ENCODE measurements at places on chromosomes 11 and 22.

GRCh38 chr11:18802381-18803257, 11.0 kb upstream of the PTPN5 start:
- H3K4me1 ChIP-seq = 0 out of 2 replicates have a peak, but pooled peaks cover 2% of the 10 kb centered on the region
- no peak overlapping the region for H3K4me3 ChIP-seq
- H3K27ac ChIP-seq = no peak overlapping the region
- peak; percentile 62 for DNase-seq
- peaks cover 4% of the 10 kb centered on the region for H3K27me3 ChIP-seq

DNA sequence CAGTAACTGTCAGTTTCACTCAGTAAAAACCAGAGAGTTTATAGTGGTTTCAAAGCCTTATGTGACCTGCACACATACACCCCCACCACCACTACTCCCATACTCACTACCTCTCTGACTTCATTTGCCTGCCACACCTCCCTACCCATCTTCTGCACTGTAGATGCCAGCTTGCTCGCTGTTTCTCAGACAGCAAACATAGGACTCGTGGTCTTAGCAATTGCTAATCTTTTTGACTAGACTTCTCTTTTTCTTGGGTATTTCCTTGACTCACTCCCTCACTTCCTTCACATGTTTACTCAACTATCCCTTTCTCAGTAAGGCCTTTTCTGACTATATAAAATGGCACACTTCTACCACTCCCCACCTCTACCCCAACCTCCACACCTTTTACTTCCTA, 27.8 kb downstream of the CEP295 start:
- H3K27ac ChIP-seq = no peak overlapping the region
- H3K4me1 ChIP-seq = no peaks in the 10 kb centered on the region
- no peaks in the 10 kb centered on the region for H3K27me3 ChIP-seq
- no peak for DNase-seq
- no peak overlapping the region for H3K4me3 ChIP-seq

GRCh38 chr11:85114786-85115185, 512.4 kb downstream of the DLG2 start:
- no peak overlapping the region for H3K27ac ChIP-seq
- no peak overlapping the region for H3K4me3 ChIP-seq

DNA sequence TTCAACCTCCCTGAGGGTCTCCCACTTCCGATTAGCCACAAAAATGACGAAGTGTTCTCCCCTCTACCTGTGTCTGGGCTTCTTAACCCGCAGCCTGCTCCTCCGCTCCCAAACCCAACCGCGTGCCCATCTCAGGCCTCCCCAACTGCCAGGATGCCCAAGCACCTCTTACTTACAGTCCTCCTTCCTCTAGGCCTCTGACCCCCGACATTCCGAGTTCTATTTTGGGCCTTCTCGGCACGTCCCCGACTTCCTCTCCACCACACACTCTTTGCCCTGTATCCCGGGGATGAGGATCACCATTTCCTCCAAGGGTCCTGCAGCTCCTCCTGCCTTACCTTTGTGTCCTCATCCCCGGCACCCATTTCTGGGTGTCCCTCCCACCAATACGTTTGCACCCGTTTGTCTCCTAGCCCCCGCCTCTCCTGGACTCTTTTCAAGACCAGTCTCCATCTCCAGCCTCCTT, 388 bp upstream of the MUS81 start:
- no peaks in the 10 kb centered on the region for H3K27me3 ChIP-seq
- peaks cover 29% of the 10 kb centered on the region for H3K4me1 ChIP-seq
- H3K27ac ChIP-seq = peak overlapping the region; percentile 93
- peak overlapping the region; percentile 97 for H3K4me3 ChIP-seq
- no peak for DNase-seq

- H3K4me1 ChIP-seq = peaks cover 14% of the 10 kb centered on the region
- no peak overlapping the region for H3K4me3 ChIP-seq
- H3K27ac ChIP-seq = no peak overlapping the region
- H3K36me3 ChIP-seq = no peaks in the 10 kb centered on the region
- peaks cover 27% of the 10 kb centered on the region for H3K27me3 ChIP-seq
These were observed 56.4 kb upstream of the NNMT start for GRCh38 chr11:114239753-114240161.

DNA sequence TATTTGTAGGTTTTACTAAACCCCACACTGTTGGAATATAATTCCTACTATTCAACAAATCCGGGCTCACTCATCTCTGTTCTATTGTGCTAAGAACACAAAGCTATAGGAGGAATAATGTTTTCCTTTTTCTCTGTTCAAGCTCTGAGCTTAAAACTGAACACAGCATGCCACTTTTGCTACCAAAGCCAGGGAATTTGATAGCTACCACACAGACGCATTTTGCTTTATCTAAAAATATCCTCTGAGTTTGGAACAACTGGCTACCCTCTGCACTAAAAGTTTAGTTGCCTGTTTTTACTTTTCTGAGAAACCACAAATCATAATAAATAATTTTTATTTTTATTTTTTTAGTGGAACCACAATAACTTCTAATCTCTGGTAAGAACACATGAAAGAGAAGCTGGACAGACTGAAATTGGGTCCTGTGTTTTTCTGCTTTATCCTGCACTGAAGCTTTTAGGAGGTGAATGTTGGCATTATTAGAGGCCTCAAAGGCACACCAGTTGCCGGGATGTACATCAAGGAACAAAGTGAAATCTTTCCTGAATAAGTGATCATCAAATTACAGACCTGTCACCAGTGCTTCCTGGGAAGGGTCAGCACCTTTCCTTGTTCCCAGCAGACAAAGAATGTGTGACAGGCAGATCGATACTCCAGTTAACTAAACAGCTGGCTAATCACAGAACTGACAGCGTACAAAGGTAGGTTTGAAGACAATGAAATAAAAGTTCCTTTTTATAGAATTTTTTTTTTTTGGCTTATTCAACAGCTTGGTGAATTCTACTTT, 523.2 kb upstream of the TENM4 start:
- H3K27me3 ChIP-seq = no peaks in the 10 kb centered on the region
- H3K27ac ChIP-seq = no peak overlapping the region
- DNase-seq = no peak
- H3K4me1 ChIP-seq = no peaks in the 10 kb centered on the region
- no peak overlapping the region for H3K4me3 ChIP-seq

GRCh38 chr11:87859636-87860035, 315.6 kb downstream of the RAB38 start:
- H3K27ac ChIP-seq = no peak overlapping the region
- no peaks in the 10 kb centered on the region for H3K4me1 ChIP-seq
- H3K27me3 ChIP-seq = no peaks in the 10 kb centered on the region
- no peaks in the 10 kb centered on the region for H3K36me3 ChIP-seq
- DNase-seq = no peak

- no peak overlapping the region for H3K4me3 ChIP-seq
- H3K27ac ChIP-seq = no peak overlapping the region
- no peaks in the 10 kb centered on the region for H3K27me3 ChIP-seq
- peaks cover 14% of the 10 kb centered on the region for H3K4me1 ChIP-seq
These were observed 61.1 kb downstream of the CACNA1I start for GRCh38 chr22:39631381-39632286.

GRCh38 chr11:128731041-128731663, 37.3 kb downstream of the FLI1 start:
- peaks cover 8% of the 10 kb centered on the region for H3K4me1 ChIP-seq
- H3K27ac ChIP-seq = no peak overlapping the region
- no peak overlapping the region for H3K4me3 ChIP-seq
- DNase-seq = no peak
- H3K36me3 ChIP-seq = no peaks in the 10 kb centered on the region

- no peaks in the 10 kb centered on the region for H3K27me3 ChIP-seq
- no peak overlapping the region for H3K27ac ChIP-seq
- peak overlapping the region; percentile 72 for H3K4me3 ChIP-seq
- no peaks in the 10 kb centered on the region for H3K36me3 ChIP-seq
- H3K4me1 ChIP-seq = no peaks in the 10 kb centered on the region
These were observed 3.8 kb upstream of the ADORA2A start for GRCh38 chr22:24423519-24424000.

DNA sequence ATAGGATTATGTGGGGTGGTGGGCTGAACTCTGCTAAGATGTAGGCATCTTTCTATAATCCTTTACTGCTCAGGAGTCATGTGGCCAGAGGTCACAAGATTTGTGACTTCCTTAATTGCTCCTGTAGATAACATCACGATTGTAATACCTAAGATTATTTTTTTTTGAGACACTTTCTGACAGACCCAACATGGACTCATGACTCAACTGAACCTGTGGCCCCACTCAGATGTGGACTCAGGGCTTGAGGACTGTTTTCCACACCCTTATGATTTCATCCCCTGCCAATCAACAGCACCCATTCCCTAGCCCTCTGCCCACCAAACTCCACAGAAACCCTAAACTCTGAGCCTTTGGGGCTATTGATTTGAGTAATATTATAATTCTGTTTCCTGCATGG, 35.6 kb upstream of the MMP7 start:
- DNase-seq = no peak
- no peak overlapping the region for H3K27ac ChIP-seq
- H3K27me3 ChIP-seq = no peaks in the 10 kb centered on the region
- no peak overlapping the region for H3K4me3 ChIP-seq

- no peak overlapping the region for H3K27ac ChIP-seq
- no peak overlapping the region for H3K4me3 ChIP-seq
- DNase-seq = no peak
These were observed 424.4 kb upstream of the CCDC179 start for GRCh38 chr11:23284631-23285030.

DNA sequence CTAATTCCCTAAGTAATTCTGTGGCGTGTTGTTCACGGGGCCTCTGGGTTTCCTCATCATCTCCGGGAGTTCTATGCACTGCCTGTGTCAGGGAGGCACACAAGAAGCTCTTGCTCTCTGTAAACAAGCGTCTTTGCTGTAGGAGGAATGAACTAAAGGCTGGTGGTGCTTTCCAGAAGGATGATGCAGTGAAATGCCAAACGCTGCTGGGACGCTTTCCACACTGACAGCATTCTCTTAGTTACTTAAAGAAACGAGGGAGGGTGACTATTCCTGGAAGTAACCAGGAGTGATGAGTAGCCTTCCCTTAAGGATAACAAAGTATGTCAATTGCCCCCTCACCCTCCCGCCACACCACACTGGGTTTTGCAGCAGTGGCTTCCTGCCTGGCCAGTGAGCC, 38.5 kb upstream of the NUP50 start:
- H3K36me3 ChIP-seq = no peaks in the 10 kb centered on the region
- H3K4me3 ChIP-seq = no peak overlapping the region
- no peak for DNase-seq
- no peaks in the 10 kb centered on the region for H3K27me3 ChIP-seq

DNA sequence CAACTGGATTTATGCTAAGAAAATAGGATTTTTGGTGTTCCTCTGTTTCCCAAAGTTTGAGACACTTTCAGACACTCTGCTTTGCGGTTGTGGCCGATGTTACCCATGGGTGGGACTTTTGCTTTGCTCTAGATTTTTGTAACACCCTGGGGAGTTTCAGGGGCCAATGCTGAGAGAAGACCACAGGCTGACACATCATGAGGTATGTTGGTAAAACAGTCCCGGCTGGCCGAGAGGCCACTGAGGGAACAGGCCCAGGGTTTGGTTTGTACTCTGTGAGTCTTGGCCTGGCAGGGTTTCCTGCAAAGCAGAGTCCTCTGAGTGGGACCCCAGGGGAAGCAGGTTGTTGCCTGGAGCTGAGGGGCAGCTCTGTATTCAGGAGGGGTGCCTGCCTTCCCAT, 78.5 kb upstream of the PITPNB start:
- H3K27me3 ChIP-seq = no peaks in the 10 kb centered on the region
- DNase-seq = no peak
- H3K27ac ChIP-seq = no peak overlapping the region
- no peak overlapping the region for H3K4me3 ChIP-seq

DNA sequence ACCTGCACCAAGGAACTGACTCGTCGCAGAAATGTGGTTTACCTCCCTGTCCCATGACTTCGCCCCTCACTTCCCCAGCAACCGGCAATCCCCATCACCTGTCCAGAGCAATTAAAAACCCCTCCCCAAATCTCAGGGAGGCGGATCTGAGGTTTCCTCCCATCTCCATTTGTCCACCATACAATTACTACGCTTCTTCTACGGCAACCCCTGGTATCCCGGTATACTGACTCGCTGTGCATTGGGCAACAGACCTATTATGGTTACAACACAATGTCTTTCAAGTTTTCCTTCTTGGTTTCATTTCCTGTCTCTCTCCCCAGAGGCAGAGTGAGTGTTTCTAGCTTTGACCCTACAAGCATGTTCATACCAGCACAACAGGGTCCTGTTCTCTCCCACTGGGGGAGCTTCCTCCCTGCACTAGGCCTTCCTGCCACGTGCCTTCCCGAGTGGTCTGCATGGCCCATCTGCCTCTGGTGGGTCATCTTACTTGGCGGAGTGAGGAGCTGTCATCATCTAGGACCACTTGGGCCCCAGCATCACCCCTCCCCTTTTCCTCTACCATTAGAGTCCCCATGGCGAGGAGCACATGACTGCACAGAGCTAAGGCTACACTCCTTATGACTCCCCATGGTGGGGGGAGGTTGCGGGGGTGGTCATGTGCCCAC, 30.3 kb upstream of the NAP1L4 start:
- no peak overlapping the region for H3K27ac ChIP-seq
- H3K4me1 ChIP-seq = peaks cover 9% of the 10 kb centered on the region
- no peak for DNase-seq
- no peaks in the 10 kb centered on the region for H3K27me3 ChIP-seq
- H3K4me3 ChIP-seq = no peak overlapping the region

DNA sequence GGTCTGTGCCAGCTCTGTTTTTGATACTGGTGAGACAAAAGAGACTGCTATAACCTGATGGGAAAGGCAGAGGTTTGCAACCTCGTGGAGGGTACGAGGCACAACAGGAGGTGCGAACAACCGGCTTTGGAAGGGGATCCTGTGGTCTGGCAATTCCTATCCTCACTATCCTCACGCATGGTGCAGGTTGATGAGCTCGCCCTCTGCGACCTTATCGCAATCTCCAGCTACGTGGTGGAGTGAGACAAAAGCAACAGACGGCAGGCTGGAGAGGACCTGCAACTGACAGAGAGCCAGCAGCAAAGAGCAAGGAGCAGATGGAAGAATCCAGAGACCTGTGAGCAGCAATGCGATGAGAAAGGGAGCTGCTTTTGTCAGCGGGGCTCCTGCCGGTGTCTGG, 47.3 kb upstream of the TSKU start:
- no peak for DNase-seq
- H3K27ac ChIP-seq = no peak overlapping the region
- no peaks in the 10 kb centered on the region for H3K27me3 ChIP-seq
- H3K4me1 ChIP-seq = no peaks in the 10 kb centered on the region
- no peak overlapping the region for H3K4me3 ChIP-seq

GRCh38 chr11:7480113-7480512, 5.2 kb upstream of the OLFML1 start:
- no peak overlapping the region for H3K4me3 ChIP-seq
- no peak for DNase-seq
- no peaks in the 10 kb centered on the region for H3K27me3 ChIP-seq
- no peaks in the 10 kb centered on the region for H3K4me1 ChIP-seq
- no peaks in the 10 kb centered on the region for H3K36me3 ChIP-seq

GRCh38 chr11:6251990-6252473, 7.6 kb upstream of the CCKBR start:
- peaks cover 16% of the 10 kb centered on the region for H3K27me3 ChIP-seq
- H3K4me3 ChIP-seq = no peak overlapping the region
- no peaks in the 10 kb centered on the region for H3K4me1 ChIP-seq
- H3K36me3 ChIP-seq = no peaks in the 10 kb centered on the region
- DNase-seq = no peak

All from SK-N-SH (cell line).